ENCODE measurements at places on chromosomes 1 and 21.
A peak's percentile ranks its signal among the peaks of the same experiment; 100 is the strongest.

GRCh38 chr1:79745929-79746328, 739.4 kb upstream of the ADGRL4 start:
- no peak for DNase-seq

DNA sequence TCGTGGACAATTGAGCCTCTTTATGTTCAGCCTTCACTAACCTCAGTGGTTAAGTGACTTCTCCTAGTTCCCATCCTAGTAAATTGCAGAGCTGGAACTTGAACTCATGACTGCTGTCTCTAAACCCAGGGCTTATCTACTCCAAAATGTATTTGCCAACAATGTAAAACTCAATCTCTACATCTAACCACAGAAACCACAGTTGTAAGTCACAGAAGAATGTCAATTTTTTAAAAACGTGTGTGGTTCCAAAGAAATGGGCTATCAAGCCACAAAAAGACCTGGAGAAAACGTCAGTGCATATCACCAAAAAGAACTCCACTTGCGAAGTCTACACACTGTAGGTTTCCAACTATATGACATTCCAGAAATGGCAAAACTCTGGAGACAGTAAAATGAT, 172.6 kb upstream of the HMCN1 start:
- DNase-seq = no peak

- DNase-seq = no peak
Measured at GRCh38 chr1:83950106-83950661, 48.7 kb downstream of the TTLL7 start.

DNA sequence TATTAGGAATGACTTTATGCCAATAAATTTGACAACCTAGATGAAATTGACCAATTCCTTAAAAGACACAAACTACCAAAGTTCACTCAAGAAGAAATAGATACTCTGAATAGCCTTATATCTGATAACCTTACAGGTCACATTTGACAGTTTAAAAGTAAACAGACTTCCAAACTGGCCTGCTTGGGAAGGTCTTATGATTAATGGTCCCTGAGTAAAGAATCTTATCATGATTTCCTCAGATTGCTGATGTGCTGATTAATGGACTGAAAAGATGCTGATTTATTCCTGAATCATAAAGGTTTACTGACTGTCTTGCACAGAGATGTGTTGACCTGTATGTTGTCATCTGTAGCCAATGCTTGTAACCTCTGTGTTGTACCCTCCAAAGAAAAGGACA, 9.7 kb upstream of the FTCD start:
- no peak for DNase-seq

DNA sequence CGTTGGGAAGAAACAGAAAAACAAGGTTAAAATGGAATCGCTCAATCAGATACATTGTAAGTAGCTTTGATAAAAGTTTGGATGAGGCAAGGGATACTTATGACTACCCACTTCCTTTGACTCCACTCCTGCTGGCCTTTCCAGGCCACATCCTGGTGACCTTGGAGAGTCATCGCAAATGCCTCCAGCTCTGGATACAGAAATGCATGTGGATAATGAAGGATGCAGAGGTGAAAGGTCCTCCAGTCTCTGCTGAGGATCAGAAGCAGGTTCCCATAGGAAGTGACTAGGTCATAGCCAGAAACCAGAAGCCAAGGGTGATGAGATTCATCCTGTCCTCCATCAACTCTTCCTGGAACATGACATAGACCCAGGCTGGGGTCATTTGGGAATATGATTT, 6.2 kb upstream of the CAMK1G start:
- DNase-seq = no peak

GRCh38 chr1:10675813-10676212, 120.6 kb downstream of the CASZ1 start:
- no peak for DNase-seq

DNA sequence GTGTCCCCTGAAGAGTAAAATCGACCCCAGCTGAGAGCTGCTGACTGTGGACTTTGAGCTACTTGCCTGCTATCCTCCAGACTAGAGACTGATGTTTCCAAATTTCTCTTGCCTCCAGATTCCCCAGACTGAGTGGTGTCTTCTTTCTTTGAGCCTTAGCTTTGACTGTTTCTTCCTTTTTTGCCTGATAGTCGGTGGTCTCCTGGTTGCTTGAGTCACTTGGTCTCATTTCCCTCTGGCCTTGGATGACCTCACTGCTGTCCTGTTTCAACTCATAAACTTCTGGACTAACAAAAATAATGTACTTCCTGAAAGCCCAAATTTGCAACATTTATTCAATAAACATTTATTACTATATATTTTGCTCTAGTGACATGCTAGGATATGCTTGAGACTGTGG, 52.9 kb upstream of the DIPK1A start:
- DNase-seq = no peak

GRCh38 chr1:64878931-64879611, 87.3 kb downstream of the JAK1 start:
- no peak for DNase-seq

DNA sequence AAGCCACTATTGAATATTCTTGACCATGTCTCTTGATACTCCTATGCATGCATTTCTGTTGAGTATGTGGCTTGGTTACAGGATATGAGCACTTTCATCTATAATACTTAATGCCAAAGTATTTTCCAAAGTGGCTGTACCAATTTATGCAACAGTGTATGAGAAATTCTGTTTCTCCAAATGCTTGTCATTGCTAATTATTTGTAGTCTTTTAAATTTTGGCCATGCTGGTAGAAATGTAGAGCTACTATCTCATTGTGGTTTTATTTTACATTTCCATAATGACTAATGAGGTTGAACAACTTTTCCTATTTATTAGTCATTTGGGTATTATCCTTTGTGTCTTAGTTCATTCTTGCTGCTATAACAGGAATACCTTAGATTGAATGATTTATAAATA, 71.4 kb upstream of the TSPAN2 start:
- DNase-seq = no peak

GRCh38 chr1:37561133-37562132, 4.7 kb downstream of the DNALI1 start:
- DNase-seq = peak; percentile 21

DNA sequence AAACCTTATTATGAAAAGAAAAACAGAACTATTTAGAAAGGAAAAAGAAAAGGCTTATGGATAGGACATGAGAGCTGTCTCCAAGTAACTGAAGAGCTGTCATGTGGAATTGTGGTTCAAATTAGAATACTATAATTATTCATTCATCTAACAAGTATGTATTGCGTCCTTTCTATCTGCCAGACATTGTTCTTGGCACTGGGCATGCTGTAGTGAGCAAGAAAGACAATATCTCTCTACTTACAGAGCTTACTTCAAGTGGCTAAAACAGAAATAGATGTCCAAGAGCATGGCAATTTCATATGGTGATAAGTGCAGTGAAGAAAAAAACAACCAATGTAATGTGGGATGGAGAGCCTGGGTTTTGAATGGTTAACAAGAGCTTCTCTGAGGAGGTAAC, 413.0 kb downstream of the DPYD start:
- DNase-seq = no peak

DNA sequence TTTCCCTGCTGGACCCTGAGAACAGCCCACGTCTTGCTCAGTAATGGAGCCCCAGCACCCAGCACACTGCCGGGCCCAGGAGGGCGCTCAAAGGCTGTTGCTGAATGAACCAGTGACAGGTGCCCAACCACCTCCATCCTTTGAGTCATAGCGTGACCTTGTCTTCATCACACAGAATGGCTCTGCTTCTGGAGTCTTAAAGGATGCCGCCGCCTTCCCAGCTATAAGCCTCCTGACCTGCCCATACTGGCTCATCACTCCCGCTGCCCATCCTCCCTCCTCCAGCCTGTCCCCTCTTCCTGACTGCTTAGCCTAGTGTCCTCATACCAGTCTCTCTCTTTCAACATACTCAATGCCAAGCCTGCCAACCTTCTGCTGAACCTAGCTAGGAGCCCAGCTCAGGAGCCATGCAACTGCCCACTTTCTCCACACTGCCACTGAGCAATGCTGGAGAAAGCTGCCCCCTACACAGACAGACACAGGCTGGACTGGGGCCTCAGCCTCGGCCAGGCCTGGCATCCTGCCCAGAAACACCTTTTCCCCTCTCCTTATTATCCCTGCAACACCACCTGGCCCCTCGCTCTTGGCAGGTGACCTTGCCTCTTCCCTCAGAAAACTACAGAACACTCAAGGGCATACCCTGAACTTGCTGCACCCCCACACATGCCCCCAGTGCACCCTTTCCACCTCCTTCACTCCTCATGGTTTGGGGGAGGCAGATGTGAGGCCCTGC, 14.1 kb downstream of the TTC39A start:
- DNase-seq = no peak

GRCh38 chr1:226211181-226211821, 12.2 kb upstream of the MIXL1 start:
- DNase-seq = no peak

DNA sequence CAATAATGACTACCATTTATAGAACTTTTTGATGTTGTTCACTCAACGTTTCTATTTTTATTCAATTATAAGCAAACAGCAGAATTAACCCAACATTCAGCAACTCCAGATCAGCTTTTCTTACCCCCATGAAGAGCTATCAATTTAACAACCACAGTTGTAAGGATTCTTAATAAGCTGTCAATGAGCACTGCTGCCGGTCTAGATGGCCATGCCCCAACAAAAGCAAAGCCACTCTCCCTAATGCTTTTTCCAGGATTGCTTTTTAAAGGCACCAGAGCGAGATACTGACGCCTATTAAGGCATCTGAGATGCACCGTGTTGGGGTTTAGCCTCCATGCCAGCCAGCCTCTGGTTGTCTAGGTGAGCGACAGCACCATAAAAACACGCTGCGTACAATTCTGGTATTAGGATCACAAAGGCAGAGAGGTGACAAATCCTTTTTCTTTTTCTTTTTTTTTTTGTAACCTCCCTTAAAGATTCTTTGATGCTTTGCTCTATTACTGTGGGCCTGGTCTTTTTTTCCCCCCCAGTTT, 39.5 kb downstream of the PTPRC start:
- DNase-seq = no peak

DNA sequence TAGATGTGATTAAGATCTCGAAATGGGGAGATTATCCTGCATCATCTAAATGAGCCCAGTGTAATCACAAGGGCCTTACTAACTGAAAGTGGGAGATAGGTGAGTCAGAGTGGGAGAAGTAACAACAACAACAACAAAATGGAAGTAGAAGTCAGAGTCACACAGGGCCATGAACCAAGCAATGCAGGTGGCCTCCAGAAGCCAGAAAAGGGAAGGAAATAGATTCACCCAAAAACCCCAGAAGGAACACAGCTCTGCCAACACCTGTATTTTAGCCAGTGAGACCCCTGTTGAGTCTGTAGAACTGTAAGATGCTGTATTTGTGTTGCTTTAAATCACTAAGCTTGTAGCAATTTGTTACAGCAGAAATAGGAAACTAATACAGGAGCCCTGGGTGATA, 4.1 kb downstream of the TAGLN2 start:
- DNase-seq = no peak

GRCh38 chr1:24386241-24386640, 27.3 kb downstream of the STPG1 start:
- no peak for DNase-seq

DNA sequence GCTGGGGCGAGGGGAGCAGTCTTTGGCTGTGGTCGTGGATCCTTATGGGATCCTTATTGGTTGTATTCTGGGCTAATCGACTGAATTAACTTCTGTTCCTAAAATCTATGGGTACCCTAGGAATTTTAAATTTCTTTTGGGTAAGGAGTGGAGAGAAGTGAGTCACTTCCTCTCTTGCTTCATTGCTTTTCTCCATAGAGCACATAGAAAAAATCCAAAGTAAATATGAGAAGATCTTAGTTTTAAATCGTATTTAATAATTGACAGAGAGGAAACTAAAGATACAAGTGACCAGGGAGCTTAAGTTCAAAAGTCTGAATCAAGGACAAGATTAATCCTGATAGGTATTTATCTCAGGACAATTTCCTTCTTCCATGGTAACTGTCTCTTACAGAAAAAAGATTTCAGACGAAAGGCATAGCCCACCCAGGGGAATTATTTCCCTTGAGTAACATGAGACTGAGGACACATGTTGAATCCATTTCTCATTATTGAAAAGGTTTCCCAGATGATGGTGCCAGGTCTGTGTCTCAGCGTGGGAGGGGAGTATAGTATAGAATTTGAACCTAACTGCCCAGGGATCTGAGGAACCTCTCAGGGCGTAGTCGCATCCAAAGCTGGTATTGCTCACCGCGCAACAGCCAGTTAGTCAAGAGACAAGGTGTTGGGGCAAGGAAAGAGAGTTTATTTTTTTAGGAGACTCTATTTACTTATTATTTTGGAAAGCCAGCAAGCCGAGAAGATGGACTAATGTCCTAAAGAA, 28.7 kb upstream of the FASLG start:
- no peak for DNase-seq

DNA sequence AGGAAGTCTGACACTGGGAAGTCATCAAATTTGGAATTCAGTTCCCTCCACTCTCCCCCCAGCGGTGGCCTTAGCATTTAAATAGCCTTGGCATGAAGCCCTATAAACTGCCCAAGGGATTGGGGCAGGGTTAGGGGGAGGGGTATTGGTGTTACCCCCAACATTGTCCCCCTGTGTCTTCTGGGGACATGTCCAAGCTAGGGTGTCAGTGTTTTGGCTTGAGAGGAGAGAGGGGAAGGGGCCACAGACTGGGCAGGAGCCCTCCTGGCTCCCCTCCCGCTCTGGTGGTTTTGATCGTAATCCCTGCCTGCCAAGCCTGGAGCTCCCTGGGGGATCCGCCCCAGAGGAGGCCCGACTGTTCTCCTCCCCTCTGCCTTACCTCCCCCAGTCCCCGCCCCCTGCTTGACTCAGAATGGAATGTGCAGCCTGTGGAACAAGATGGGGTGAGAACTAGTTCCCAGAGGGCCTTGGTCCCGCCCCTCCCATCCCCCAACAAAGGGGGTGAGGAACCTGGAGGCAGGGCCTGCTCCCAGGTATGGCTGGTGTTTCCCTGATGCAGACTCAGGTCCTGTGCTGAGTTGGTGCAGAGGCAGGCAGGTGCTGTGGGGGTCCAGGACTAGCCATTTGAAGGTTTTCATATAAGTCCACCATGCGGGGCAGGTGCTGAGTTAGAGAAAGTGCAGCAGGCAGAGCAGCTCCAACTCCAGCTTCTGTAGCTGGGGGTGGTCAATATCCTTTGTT, 7.4 kb downstream of the SOX13 start:
- DNase-seq = no peak

- DNase-seq = no peak
Measured at GRCh38 chr21:46597031-46597430, 7.9 kb downstream of the S100B start.

- peak; percentile 69 for DNase-seq
Measured at GRCh38 chr1:27643600-27644368, 8.8 kb upstream of the FGR start.

GRCh38 chr1:16289959-16290358, 53.0 kb upstream of the CPLANE2 start:
- no peak for DNase-seq

- no peak for DNase-seq
Measured at GRCh38 chr1:12555411-12556367, 62.3 kb downstream of the DHRS3 start.

DNA sequence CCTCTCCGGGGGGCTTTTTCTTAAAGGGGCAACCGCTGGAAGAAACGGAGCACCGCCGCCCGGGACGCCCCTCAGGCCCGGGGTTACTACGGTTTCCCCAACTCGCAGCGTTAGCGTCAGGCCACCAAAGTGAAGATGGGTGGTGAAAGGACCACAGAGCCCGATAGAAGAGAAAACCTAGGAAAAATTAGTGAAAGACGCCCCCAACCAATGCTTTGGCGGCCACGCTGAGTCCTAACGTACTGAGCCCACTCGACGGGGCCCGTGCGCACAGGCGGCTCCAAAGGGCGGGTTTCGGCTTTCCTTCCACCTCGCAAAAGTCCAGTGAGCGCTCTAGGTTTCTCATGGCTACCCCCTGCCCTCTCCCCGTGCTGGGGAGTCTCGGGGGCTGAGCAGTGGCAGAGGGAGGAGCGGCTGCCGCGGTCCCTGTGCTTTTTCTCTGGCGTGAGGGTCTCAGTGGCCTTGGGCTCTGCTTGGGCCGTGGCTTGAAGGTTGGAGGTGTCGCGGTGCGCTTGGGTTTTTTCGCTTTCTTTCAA, 12.2 kb upstream of the SPEN start:
- DNase-seq = no peak
